Progenitor cell of endocrine pancreas (in vitro differentiated cells): ENCODE measurements at places on chromosomes 2 and 18. TPM values are rescaled to one million over a fixed set of nuclear protein-coding genes. Genes with fewer than 3 reads are reported as not detected.

GRCh38 chr2:39142904-39143605, 22.2 kb upstream of the SOS1 start:
- no peaks in the 10 kb centered on the region for H3K36me3 ChIP-seq
- H3K4me1 ChIP-seq = peaks cover 6% of the 10 kb centered on the region
- no peaks in the 10 kb centered on the region for H3K27me3 ChIP-seq
- no peak overlapping the region for H3K27ac ChIP-seq
- DNase-seq = no peak

DNA sequence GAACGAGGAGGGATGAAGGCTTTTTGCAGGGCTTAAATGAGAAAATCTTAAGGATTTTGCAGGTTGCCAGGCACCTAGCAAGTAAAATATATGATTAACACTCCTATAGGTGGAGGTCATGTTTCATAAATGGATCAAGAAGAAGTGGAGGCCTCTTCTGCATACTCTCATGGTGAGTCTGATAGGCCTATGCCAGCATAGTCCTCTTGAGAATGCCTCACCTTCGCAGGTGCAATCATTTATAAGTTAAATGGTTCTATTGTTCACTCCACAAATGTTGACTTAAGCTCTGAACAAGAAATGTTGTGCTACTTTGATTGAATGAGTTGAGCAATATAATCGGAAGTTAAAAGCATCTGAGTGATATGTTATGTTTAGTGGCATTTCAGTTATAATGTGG, 12.1 kb downstream of the LRRTM1 start:
- no peak for DNase-seq
- H3K27me3 ChIP-seq = peaks cover 34% of the 10 kb centered on the region
- H3K4me3 ChIP-seq = no peak overlapping the region
- H3K36me3 ChIP-seq = no peaks in the 10 kb centered on the region
- H3K4me1 ChIP-seq = peaks cover 11% of the 10 kb centered on the region

- H3K4me3 ChIP-seq = peak overlapping the region; percentile 97
- H3K4me1 ChIP-seq = peaks cover 17% of the 10 kb centered on the region
- peaks cover 19% of the 10 kb centered on the region for H3K27me3 ChIP-seq
- DNase-seq = no peak
- H3K36me3 ChIP-seq = peaks cover 32% of the 10 kb centered on the region
- H3K27ac ChIP-seq = peak overlapping the region; percentile 95
Observed at GRCh38 chr2:84906108-84906899, 848 bp downstream of the TMSB10 start.

DNA sequence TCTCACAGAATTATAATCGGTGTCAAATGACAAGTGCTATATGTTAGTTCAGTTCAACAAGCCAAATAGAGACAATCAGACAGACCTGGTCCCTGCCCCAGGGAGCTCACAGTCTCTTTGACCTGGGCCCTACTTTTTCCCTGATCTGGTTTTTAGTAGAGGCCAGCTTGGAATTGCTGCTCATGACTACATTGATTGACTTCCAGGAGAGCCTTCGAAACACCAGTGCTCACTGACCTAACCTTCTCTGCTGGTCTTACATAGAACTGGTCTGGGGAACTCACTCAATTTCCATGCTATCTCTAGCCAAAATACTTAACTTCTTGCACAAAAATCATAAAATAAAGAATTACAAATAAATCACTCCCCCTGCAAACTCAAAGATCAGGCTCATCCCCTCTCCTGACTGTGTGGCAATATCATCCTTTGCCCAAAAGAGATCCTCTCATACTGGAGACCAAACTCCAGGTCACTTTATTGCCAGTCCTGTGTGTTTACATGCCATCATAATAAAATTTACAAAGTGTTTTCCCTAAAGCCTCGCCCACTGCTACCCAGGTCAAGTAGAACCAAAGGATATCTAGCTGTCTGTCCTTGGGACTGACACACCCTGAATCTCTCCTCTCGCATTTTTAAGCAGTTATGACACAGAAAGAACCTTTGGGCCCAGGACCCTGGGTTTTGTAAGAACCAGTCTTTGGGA, 53.2 kb downstream of the PROC start:
- DNase-seq = no peak
- H3K4me1 ChIP-seq = no peaks in the 10 kb centered on the region
- H3K4me3 ChIP-seq = no peak overlapping the region

DNA sequence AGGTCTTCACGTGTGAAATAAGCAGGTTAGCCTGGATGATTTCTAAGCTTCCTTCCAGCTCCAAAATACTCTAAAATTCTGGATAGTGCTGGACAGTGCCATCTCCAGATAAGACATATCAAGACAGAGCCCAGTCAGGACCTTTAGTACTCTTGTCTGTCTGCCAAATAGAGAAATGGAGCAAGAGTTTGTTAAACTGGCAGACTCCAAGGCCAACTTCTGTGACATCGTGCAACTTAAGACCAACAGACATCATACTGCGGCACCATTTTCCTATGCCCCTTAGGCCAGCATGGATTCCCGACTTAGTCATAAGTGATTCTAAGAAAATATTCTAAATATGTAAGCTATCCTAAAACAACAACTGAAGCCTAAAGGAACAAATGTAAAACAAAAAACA, 118.6 kb downstream of the RBMS1 start:
- H3K36me3 ChIP-seq = no peaks in the 10 kb centered on the region
- H3K4me1 ChIP-seq = peaks cover 18% of the 10 kb centered on the region
- H3K27ac ChIP-seq = no peak overlapping the region
- DNase-seq = no peak
- no peaks in the 10 kb centered on the region for H3K27me3 ChIP-seq

The MGAT5 gene
- total RNA-seq = 106 and 110 TPM in 2 replicates

The DPY30 gene
- total RNA-seq = 99.2 and 101 TPM in 2 replicates

The MTX2 gene
- total RNA-seq = 30.9 and 33.4 TPM in 2 replicates

The RTP5 gene
- not detected in 2 replicates for total RNA-seq
